LoVo (cell line): ENCODE measurements at places on chromosomes 11 and 22.

DNA sequence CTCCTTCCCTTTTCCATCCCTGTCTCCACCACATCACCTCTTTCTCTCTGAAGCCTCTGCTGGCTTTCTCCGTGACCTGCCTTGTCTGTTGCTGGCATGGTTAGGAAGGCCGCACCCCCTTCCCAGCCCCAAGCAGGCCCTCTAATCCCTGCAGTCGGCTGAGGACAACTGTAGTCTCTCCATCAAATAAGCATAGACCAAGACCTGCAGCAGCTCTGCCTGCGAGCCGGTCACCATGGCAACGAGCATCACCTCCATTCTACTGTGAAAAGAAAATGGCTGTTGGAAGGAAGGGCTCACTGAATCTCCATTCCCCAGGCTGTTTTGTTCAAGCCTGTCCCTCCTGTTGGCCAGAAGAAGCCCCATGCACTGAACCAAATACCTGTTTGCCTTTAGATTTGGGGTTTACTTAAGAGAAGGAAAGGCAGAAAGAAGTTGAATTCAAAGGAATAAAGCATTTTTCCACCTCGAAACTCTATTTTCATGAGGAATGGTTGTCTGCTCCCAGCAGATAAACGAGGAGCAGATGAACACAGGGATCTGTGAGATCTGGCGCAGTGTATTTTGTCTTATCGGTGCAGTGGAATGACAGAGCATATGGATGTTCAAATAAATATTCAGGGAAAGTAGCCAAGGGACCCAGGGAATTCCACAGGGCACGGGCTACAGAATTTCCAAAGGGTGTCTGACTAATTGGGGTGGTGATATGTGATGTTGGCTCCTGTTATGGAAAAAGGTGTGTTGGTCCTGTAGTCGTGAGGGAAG, 113.1 kb upstream of the TTC12 start:
- no peak for DNase-seq

GRCh38 chr11:118342503-118343161, at the start of gene CD3D:
TSS of gene CD3D (minus strand) at chr11:118342705. CDS start at chr11:118342607, 98 bp downstream.
- no peak for DNase-seq

DNA sequence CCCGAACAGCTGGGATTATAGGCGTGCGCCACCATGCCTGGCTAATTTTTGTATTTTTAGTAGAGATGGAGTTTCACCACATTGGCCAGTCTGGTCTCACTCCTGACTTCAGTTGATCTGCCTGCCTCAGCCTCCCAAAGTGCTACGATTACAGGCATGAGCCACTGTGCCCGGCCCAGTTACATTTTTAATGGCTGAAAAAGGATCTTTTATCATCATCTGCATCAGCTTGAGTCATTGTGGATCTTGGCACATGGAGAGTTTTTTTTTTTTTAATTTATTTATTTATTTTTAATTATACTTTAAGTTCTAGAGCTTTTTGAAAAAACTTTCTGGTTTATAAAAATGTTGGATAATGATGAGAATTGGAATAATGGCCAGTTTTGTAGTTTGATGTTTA, 8.6 kb downstream of the IGHMBP2 start:
- DNase-seq = no peak

GRCh38 chr11:97033178-97033577, 643.4 kb downstream of the JRKL start:
- DNase-seq = no peak

GRCh38 chr11:134199531-134199930, 24.2 kb downstream of the NCAPD3 start:
- no peak for DNase-seq

GRCh38 chr22:50014655-50015401, 2.3 kb upstream of the IL17REL start:
- DNase-seq = no peak

GRCh38 chr11:39174196-39174595, 2285.3 kb downstream of the LRRC4C start:
- DNase-seq = no peak
